ENCODE measurements at places on chromosomes 3 and 15.
A peak's percentile ranks its signal among the peaks of the same experiment; 100 is the strongest.

- DNase-seq, result no peak
Observed at GRCh38 chr15:26197719-26198118, 334.6 kb upstream of the ATP10A start.

DNA sequence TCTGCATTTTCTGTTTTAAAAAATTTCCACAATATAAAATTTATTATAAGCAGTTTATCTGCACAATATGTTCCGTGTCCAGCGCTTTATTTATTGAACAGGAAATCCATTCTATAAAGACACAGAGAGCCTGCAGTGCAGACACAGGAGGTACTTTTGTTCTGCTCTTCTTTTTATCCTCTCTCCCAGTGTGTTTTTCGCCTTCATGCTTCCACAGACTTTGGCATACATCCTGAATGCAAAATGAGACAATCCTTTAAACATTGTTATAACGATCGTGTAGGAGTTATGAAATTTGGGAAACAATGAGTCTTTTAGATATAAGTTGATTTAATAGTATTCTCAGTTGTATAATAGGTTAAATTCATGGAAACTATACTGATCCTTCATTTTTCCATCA is 749.2 kb downstream of the NAALADL2 start:
- DNase-seq, result no peak

GRCh38 chr3:189737071-189737470 is 105.9 kb downstream of the TP63 start:
- DNase-seq, result no peak

DNA sequence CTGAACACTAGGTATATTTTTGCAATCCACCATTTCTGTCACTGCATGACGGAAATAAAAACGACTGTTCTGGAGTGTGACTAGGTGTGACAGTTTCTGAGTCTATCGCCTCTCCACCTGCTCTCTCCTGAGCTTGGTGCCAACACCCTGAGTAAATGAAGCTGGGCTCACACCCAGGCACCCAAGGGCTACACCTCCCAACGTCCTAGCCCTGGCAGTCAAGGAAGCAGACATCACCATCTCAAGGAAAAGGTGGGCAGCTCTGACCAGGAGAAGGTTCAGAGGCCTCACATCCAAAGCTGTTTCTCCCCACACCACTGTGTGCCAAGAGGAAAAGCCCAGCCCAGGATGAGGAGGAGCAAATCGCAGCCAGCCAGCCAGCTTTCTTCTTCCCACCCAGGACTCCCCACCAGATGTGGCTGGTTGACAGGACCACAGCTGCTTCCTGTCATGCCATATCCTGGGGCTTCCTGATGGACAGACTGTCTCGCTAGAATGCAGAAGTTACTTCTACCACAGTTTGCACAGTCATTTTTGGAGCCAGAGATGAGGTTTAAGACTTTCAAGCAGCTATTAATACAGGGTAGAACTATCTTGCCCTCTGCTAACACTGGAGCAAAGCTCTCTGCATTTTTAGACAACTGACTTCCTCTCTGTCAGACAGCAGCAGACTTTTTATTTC is 3.3 kb downstream of the SCAMP2 start:
- no peak for DNase-seq

GRCh38 chr3:61381745-61382392 is 130.6 kb upstream of the FHIT start:
- DNase-seq, result no peak

- no peak for DNase-seq
Observed at GRCh38 chr3:127200086-127200691, 7.3 kb downstream of the PRR23E start.

DNA sequence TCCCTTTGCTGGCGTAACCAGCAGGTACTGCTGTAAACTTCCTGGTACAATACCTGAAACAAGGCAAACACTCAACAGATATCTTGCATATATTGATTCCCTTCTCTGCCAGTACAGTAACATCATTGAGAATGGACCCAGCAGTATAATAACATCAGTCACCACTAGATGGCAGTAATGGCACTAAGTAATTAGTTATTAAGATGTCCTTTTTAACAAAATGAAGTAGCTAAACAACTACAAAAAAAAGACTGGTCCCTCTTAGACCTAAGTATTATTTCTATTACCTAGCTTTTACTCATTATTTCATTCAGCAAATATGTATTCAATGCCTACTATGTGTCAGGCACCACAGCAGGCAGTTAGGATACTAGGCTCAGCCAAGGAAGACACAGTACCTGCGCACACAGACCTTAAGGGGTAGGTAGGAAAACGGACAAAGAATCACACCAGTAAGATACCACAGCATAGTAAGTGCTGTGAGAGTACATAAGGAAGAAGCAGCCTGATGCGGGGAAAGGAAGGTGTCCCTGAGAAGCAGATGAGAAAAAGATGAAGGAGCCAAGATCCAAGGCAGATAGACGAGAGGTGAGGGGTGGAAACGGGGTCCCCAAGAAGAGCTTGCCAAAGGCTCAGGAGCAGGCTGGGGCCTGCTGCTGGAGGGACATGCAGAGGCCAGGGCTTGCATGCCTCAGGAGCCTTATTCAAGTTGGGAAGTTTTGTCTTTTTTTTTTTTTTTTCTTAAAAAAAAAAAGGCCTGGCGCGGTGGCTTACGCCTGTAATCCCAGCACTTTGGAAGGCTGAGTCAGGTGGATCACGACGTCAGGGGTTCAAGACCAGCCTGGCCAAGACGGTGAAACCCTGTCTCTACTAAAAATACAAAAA is 102.7 kb upstream of the CHD2 start:
- no peak for DNase-seq

- DNase-seq, result peak; percentile 55
Observed at GRCh38 chr3:43770426-43771103, 79.8 kb downstream of the ABHD5 start.

- no peak for DNase-seq
Observed at GRCh38 chr3:144181062-144181461, 209.4 kb downstream of the DIPK2A start.

DNA sequence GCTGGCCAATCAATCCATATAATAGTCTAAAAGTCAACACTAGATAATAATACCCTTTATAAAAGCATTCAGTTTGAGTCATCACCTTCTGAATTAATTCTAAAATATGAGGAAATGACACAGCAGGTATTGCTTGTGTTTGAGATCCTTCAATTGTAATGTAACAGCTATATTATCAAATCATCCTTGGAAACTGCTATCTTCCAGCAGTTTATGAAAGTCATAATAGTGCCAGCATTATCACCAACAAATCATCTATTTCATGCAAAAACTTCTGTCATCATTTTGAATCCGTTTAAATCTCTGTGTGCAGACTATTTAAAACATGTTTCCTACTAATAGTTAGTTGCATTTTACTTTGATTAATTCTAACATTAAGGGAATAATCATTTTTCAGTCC is 468.7 kb downstream of the CADM2 start:
- DNase-seq, result no peak

DNA sequence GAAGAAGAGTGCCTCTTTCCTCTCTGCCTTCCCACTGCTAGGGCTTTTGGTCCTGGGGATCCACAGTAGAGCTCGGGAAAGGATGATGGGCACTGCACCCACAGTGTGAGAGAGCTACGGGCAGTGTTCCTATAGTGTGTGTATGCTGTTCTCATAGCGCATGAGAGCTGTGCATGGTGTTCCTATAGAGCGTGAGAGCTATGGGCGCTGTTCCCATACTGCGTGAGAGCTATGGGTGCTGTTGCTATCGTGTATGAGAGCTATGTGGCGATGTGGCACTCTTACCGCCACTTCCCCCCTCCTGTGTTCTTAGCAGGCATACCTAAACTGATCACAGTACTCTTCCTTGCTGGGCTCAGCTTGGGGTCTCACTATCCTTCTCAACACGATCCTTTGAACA is 213.5 kb downstream of the EDEM1 start:
- no peak for DNase-seq

DNA sequence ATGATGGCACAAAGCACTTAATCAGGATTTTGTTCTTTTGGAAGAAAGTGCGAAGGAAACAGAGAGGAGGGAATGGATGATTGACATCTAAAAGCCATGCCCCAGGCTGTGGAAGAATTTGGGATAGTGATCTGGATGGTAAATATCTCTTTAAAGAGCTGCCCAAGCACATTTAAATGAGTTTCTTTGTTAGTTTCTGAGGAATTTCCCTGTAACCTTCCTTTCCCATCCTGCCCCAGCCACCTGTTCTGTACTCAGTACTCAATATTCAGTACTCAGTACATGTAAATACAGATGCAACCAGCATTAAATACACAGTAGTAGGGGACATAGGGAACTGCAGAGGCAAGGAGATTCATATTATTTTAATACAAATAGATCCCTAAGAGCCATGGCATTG is 7.8 kb upstream of the CORO2B start:
- DNase-seq, result no peak

- DNase-seq, result no peak
Observed at GRCh38 chr15:27025481-27025966, 54.5 kb downstream of the GABRG3 start.

DNA sequence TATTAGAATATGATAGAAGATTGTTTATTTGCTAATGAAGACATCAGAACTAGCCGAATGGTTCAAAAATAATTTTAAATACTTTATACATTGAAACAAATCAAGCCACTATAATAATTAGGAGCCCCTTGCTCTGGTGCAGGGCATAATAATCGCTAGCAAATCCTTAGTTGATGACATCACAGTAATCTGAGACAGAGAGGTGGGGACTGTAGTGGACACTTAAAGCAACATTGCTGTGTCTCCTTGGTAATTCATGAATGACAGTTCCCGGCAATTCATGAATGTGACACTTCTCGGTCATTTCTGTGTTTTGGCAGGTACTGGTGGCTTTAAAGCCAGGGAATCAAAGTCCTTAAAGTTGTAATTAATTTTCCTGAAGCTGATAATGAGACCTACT is 114.3 kb downstream of the PPM1L start:
- DNase-seq, result no peak

GRCh38 chr3:124565013-124565412 is 165.2 kb upstream of the UMPS start:
- DNase-seq, result peak; percentile 9

GRCh38 chr3:105533960-105534359 is 167.3 kb downstream of the ALCAM start:
- no peak for DNase-seq

GRCh38 chr3:46695962-46696894 is 2.7 kb upstream of the ALS2CL start:
- no peak for DNase-seq

DNA sequence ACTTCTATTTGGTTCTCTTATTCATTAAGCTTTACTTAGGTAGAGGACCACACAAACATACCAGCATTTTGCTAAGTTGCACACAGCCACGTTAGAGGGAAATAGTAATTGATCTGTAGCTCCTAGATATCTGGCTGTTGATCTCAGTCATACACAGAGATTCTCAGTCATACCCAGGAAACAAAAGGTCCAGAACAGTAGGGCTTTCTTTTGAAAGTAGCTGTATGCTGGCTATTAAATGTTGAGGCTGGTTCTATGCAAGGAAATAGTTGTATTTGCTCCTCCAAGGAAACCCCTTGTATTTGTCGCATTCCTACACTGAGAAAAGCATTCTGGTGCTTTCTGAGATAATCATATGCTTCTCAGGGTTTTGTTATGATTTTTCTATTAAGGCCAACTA is 523.8 kb downstream of the SOX2 start:
- DNase-seq, result no peak

All from stimulated activated naive CD4-positive, alpha-beta T cell treated with Interleukin-2 at 50 U/mL for 16 hours (primary cell).